Activated CD4-positive, alpha-beta T cell treated with anti-CD3 and anti-CD28 coated beads, Interleukin-2, amount 10 ng/mL, durations not matched to agents 7 days and 5 days (primary cell): ENCODE measurements at places on chromosomes 1 and 21. TPM values are rescaled to one million over a fixed set of nuclear protein-coding genes. Genes with fewer than 3 reads are reported as not detected.

DNA sequence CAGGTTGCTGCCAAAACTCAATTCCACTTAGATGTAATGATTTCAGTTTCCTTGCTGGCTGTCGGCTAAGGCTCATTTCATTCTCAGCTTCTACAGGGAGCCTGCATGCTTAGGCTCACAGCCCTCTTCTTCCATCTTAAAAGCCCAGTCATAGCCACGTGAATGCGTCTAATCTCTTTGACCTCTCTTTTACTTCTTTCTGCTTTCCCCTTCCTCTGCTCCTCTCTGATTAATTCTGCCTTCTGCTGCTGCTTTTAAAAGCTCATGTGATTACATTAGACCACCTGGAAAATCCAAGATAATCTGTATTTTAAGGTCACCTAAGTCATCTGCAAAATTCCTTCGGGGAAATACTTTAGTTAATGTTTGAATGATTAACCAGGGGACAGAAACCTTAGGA, 812.8 kb upstream of the BRINP3 start:
- DNase-seq: no peak
- no peak overlapping the region for H3K27ac ChIP-seq
- H3K36me3 ChIP-seq: no peaks in the 10 kb centered on the region
- no peak overlapping the region for H3K4me3 ChIP-seq
- no peaks in the 10 kb centered on the region for H3K27me3 ChIP-seq
- no peaks in the 10 kb centered on the region for H3K4me1 ChIP-seq

DNA sequence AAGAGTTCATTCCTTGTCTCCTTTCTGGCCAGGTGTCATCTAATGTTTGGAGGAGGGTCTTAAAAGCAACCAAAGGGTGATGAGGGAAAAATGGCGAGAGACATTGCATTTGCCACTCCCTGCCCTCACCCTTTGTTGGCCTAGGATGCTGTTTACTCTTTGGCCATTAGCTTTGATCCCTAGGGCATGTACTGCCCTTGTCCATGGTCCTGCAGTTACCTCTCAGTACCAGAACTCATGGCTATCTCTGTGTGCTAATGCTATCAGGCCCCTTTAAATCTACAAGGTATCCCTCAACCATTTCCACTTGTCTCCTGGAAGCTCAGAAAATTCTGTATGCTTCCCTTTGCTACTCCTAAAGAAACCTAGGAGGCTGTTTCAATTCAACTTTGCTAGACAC, 424.8 kb upstream of the PLXNA2 start:
- no peaks in the 10 kb centered on the region for H3K36me3 ChIP-seq
- H3K4me1 ChIP-seq: no peaks in the 10 kb centered on the region
- no peak overlapping the region for H3K27ac ChIP-seq
- no peak for DNase-seq

DNA sequence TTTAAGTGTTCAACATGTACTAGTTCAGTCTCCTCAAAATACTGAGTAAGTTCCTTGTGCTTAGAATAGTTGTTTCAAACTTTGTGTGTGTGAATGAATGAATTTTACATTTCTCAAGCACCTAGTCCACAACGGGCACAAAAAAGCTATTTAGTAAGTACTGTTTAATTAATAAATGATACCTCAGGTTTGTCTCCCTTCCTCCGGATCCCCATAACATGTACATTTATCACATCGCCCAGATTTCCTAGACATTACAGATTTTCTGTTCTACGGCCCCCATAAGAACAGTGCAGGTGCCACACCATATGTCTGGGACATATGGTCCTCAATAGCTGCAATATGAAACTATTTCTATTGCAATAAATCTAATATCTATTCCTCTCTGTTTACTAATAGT, 1.3 kb upstream of the TTF2 start:
- no peaks in the 10 kb centered on the region for H3K27me3 ChIP-seq
- H3K36me3 ChIP-seq: peaks cover 35% of the 10 kb centered on the region
- DNase-seq: no peak
- no peak overlapping the region for H3K4me3 ChIP-seq

The CHIA gene
- total RNA-seq: not detected

DNA sequence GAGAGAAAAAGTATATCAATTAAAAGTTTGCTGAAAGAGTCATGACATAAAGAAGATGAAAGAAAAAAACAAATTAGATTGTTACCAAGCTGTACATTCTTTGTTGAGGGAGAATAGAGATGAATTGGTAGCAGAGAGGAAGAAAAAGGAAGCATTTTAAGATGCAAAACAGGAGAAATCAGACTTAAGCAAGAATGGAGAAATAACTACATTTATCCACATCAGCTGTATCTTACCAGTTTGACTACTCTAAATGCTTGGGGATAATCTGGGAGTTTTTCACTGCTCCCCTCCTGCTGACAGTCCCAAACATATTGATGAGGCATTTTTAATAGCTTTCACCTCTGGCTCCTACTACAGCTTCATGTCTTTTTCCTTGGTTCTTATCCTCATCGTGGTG, 16.8 kb upstream of the PTPRC start:
- H3K27me3 ChIP-seq: no peaks in the 10 kb centered on the region
- H3K27ac ChIP-seq: peak overlapping the region; percentile 98
- H3K4me1 ChIP-seq: peaks cover 88% of the 10 kb centered on the region
- DNase-seq: no peak
- H3K36me3 ChIP-seq: peaks cover 15% of the 10 kb centered on the region

The CD48 gene
- 294 TPM for total RNA-seq

The LRRC53 gene
- not detected for total RNA-seq

The LPAR3 gene
- 1.3 TPM for total RNA-seq

DNA sequence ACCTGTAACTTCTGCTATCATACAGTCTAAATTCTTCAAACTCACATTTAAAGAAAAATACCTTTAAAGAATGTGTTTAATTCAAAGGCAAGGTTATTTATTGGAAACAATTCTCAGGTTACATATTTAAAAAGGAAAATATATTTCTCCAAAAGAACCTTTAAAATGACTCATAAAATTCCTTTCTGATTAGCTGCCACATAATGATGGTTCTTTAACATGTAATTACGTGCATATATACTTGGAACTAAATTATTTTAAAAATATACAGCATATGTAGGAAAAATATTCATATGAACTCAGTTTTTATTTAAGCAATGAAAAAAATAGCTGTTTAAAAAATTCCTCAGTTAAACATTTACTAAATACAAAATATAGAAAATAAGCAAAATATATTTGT, 173.6 kb downstream of the COP1 start:
- DNase-seq: no peak
- H3K27ac ChIP-seq: no peak overlapping the region
- no peak overlapping the region for H3K4me3 ChIP-seq

GRCh38 chr1:21262293-21263051, 27.8 kb downstream of the ECE1 start:
- H3K36me3 ChIP-seq: peaks cover 40% of the 10 kb centered on the region
- no peak overlapping the region for H3K4me3 ChIP-seq
- H3K27me3 ChIP-seq: no peaks in the 10 kb centered on the region
- peak overlapping the region; percentile 54 for H3K27ac ChIP-seq

DNA sequence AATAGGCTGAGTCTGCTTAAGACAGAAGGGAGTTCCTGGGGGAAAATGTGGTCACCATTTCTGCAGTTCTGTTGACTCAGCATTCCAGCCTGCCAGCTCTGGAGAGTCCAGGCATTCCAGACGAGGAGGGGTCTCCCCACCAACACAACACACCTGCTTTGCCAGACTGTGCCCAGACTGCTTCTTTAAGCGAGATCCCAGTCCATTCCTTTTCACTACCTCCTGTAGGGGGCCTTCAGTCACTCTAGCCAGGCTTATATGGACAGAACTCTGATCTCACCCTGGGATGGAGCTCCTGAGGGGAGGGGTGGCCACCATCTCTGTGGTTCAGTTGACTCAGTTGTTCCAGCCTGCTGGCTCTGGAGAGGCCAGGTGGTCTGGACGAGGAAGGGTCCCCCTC, 48.5 kb downstream of the UBE2U start:
- no peak for DNase-seq
- H3K36me3 ChIP-seq: no peaks in the 10 kb centered on the region
- no peak overlapping the region for H3K27ac ChIP-seq

The FCER1G gene
- total RNA-seq: 1.8 TPM

- no peaks in the 10 kb centered on the region for H3K36me3 ChIP-seq
- H3K4me1 ChIP-seq: no peaks in the 10 kb centered on the region
- no peak overlapping the region for H3K4me3 ChIP-seq
- no peak for DNase-seq
Measured at GRCh38 chr1:184541537-184542152, 154.8 kb downstream of the C1orf21 start.

The SLAMF8 gene
- 0.47 TPM for total RNA-seq

The CD34 gene
- 0.05 TPM for total RNA-seq

The MOV10 gene
- 118 TPM for total RNA-seq

DNA sequence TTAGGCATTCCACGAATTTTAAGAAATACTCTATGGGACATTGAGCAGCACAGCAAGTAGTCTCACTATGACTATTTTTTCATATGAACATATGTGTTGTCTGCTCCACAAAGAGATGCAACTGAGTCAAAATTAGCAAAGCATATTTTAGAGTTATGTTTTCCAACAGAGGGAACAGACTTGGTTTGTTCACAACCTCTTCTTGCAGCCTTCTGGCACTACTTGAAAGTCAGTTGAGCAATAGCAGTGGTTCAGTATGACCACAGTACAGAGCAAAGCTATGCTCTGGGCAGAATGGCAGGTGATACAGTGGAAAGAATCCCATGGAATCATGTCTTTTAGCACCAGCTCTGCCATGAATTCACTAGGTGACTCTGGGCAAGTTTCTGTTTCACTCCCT, 5.2 kb downstream of the CCN1 start:
- H3K4me3 ChIP-seq: no peak overlapping the region
- no peak for DNase-seq
- H3K27me3 ChIP-seq: peaks cover 39% of the 10 kb centered on the region
- no peak overlapping the region for H3K27ac ChIP-seq
- peaks cover 2% of the 10 kb centered on the region for H3K4me1 ChIP-seq
- H3K36me3 ChIP-seq: no peaks in the 10 kb centered on the region

The IFT25 gene
- total RNA-seq: 74.3 TPM

- no peak overlapping the region for H3K4me3 ChIP-seq
- no peak for DNase-seq
- H3K27ac ChIP-seq: no peak overlapping the region
- H3K36me3 ChIP-seq: peaks cover 19% of the 10 kb centered on the region
Measured at GRCh38 chr1:10046356-10047085, 13.8 kb downstream of the UBE4B start.

DNA sequence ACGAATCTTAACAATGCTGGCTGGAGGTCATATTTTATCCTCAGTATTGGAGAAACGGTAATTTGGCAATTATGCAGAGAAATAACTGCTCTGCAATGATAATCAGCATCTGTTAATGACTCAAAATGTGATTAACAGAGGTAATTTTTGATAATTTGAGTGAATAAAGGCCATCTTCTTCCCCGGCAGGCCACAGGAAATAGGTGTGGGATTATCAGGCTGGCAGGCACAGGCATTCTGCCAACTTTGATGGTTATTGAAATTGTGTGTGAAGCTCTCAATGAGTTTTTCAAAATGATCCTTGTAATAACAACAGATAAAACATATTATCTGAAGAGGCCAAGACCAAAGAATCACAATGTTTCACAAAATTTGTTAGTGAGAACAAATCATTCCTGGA, 309.0 kb downstream of the PTGER3 start:
- H3K27me3 ChIP-seq: no peaks in the 10 kb centered on the region
- H3K36me3 ChIP-seq: no peaks in the 10 kb centered on the region
- no peaks in the 10 kb centered on the region for H3K4me1 ChIP-seq
- no peak overlapping the region for H3K4me3 ChIP-seq

The AIM2 gene
- 5.7 TPM for total RNA-seq

GRCh38 chr1:101136739-101137138, 100.1 kb upstream of the S1PR1 start:
- peak overlapping the region; percentile 18 for H3K4me3 ChIP-seq
- DNase-seq: peak; percentile 57
- H3K27ac ChIP-seq: peak overlapping the region; percentile 83
- H3K36me3 ChIP-seq: peaks cover 13% of the 10 kb centered on the region

- H3K36me3 ChIP-seq: no peaks in the 10 kb centered on the region
- no peak overlapping the region for H3K27ac ChIP-seq
- no peaks in the 10 kb centered on the region for H3K4me1 ChIP-seq
- H3K4me3 ChIP-seq: no peak overlapping the region
- H3K27me3 ChIP-seq: no peaks in the 10 kb centered on the region
- DNase-seq: no peak
Measured at GRCh38 chr1:73205294-73205973, 923.1 kb upstream of the NEGR1 start.

DNA sequence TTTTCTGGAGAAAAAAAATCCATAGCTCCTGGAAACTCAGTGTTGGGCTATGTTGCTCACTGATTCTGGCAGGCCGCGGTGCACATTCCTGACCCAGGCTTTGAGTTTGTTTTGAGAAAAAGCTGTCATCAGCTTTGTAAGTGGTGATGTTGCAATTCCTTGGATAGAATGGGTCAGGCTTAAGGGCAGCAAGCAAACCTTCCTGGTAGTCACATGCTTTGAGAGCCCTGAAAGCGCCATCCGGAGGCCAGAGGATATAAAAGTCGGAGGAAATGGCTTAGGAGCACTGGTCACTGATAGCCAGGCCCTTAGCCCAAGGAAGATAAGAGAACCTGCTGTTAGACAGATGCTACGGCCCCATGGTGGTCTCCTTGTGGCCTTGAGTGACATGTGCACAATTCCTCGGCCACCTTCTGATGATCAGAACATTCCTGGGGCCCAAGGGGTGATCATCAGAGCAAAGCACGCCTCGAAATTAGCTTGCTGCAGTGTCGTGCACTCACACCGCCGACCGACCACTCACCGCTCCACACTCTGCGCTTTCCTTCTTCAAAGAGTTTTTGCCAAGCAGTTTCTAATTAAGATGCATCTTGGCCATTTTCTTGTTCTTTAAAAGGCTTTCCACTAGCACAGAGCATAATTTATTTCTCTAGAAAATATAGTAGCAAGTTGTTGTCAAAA, 78.6 kb downstream of the MAN1C1 start:
- H3K27me3 ChIP-seq: peaks cover 5% of the 10 kb centered on the region
- peaks cover 8% of the 10 kb centered on the region for H3K36me3 ChIP-seq
- no peak for DNase-seq
- H3K4me1 ChIP-seq: peaks cover 43% of the 10 kb centered on the region
- no peak overlapping the region for H3K27ac ChIP-seq

The C1QTNF12 gene
- 1.4 TPM for total RNA-seq

GRCh38 chr1:223076362-223076761, 66.7 kb downstream of the TLR5 start:
- no peaks in the 10 kb centered on the region for H3K36me3 ChIP-seq
- H3K4me1 ChIP-seq: peaks cover 4% of the 10 kb centered on the region
- H3K4me3 ChIP-seq: no peak overlapping the region
- H3K27me3 ChIP-seq: no peaks in the 10 kb centered on the region

DNA sequence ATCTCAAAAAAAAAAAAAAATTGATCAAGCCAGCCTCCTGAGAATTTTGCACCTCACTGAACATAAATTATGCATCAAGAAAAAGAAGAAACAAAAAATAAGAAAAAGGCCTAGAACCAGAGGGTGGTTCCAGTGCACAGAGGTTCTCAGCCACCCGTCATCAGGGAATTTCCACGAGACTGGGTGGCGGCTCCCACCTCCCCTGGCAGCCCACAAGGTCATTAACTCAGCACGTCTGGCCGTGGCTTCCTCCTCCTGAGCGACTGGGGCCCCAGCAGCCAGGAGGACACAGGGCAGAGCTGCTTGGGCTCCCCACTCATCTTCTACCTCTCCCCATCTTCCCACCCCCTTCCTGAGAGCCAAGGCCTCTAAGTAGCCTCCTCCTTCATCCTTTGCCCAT, 15.7 kb upstream of the TMEM51 start:
- H3K4me3 ChIP-seq: no peak overlapping the region
- no peak overlapping the region for H3K27ac ChIP-seq
